ENCODE measurements at places on chromosomes 5 and 9.

GRCh38 chr9:126852086-126852688 is 8.3 kb upstream of the ZBTB34 start:
- no peak for DNase-seq

DNA sequence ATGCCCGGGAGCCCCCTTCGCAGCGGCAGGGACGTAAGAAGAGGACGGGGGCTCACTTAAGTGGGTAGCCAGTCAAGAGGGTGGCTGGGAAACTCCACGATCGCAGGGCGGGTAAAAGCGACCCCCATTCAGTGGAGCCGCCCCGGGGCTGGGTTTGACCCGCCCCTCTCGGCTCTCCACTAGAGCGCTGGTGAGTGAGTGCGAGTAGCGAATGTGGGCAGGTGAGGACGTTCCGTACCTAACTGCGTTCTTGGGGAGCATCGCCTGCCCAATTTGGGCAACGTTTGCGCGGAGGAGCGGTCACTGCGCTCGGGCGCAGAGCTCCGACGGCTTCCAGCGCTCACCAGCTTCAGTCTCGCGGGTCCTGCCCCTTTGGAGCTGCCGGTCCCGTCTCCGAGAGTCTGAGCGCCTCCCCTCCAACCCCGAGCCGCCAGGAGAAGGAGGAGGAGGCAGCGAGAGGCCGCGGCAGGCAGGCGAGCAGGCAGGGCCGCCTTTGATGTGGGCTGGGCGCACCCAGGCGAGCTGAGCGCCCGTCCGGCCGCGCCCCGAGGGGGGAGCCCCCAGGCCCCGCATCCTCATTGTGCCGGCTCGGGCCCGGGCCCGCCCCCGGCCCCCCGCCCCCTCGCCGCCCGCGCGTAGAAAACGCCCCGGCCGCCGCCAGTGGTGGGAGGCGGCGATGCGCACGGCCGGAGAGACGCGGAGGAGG is at the start of gene FGF18:
Gene FGF18 (plus strand): TSS at position 666 of the 706 bp plus-strand sequence. CDS start 553 bp downstream, outside the sequence.
- no peak for DNase-seq

- DNase-seq: peak; percentile 89
Observed at GRCh38 chr9:107749787-107750444, 260.3 kb upstream of the KLF4 start.

GRCh38 chr5:124054564-124054963 is 542.6 kb downstream of the CSNK1G3 start:
- no peak for DNase-seq

- no peak for DNase-seq
Observed at GRCh38 chr5:120479066-120479465, 15.0 kb downstream of the PRR16 start.

GRCh38 chr9:105670315-105670714 is 8.1 kb downstream of the TAL2 start:
- no peak for DNase-seq

- no peak for DNase-seq
Observed at GRCh38 chr5:156681265-156681664, 168.8 kb upstream of the PPP1R2B start.

- no peak for DNase-seq
Observed at GRCh38 chr9:20558566-20559016, 63.7 kb downstream of the MLLT3 start.

- no peak for DNase-seq
Observed at GRCh38 chr5:90613918-90614504, 55.4 kb downstream of the ADGRV1 start.

DNA sequence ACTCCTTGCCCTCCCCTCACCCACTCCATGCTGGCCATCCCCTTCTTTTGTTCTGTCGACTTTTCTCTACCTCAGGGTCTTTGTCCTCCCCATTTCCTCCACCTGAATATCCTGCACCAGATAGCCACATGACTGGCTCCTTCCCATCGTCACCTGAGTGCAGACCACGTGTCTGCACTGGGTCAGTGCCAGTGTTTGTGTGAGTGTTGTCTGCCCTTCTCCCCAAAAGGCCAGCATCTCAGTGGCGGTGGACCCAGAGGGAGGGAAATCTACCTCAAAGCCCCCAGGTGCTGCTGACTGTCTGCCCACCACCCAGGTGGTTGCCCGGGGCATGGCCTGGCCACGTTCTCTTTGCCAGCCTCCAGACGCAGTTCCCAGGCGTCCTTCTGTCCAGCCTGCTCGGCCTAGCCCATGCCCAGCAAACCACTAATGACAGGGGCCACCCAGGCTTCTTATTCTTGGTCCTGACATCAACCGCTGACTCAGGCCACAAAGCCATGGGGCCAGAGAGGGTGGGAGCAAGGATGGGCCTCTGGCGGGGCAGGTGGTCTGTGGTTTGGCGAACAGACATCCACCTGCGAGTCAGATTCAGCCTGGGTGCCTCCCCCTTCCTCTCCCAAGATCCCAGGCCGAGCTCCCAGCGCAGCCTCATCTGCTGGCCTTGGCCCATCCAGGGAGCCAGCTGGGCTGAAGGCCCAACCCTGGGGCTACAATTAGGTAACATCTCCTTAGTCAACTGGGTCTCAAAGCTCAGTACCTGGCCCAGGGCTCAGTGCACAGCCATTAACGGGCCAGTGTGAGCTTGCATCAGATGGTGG is 5.5 kb upstream of the NINJ1 start:
- no peak for DNase-seq

- no peak for DNase-seq
Observed at GRCh38 chr5:176739461-176740051, 70.8 kb upstream of the UNC5A start.

GRCh38 chr5:39533749-39534148 is 109.0 kb upstream of the DAB2 start:
- no peak for DNase-seq

- DNase-seq: no peak
Observed at GRCh38 chr5:159508344-159508743, 178.1 kb upstream of the IL12B start.

DNA sequence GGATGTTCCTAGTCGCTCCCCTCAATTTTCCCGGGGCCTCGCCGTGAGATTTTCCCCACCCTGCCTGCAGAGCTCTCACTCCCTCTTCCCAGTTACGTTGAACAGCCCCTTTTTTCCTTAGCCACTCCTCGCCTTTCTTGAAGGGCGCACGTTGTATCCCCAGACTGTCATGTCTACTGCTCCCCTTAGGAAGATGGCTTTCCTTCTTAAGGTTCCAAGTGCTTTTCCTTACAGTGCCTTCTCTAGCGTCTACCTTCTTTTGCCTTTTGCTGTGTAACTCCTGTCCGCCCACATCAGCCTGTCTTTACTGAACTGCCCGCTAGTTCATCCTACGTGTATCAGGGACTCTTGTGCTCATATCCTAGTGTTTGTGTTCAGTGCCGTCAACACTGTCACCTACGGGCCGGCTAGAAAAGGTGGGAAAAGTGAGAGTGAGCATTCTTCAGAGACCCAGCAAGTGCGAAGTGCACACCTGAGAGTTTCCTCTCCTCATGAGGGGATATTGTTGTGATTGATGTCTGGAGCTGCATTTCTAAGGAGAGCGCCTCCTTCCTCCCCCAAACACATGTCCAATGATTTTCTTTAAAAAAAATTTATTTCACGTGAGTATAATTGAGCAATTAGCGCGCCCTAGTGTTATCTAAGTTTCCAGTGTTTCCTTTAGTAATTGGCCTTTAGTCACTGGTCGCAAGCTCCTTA is 764 bp downstream of the CAMLG start:
- no peak for DNase-seq
